ENCODE measurements at places on chromosomes 1 and 21.

DNA sequence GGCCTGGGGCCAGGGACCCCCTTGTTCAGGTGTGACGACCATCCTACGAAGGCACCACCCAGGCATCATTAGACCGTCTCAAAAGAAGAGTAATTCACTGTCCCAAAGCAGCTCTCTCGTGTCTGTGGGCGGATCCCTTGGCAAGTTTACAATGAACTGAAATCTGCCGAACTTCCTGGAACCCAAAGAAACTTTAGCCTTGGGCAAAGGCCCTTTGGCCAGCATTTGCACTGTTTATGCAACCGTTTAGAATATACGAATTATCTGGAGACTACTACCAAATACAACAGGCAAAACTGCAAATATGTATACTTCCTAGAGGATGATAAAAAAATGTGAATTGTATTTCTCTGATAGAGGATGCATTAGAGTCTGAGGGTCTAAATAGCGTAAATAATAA lies 1.4 kb upstream of the SOD1 start:
- DNase-seq, result no peak

DNA sequence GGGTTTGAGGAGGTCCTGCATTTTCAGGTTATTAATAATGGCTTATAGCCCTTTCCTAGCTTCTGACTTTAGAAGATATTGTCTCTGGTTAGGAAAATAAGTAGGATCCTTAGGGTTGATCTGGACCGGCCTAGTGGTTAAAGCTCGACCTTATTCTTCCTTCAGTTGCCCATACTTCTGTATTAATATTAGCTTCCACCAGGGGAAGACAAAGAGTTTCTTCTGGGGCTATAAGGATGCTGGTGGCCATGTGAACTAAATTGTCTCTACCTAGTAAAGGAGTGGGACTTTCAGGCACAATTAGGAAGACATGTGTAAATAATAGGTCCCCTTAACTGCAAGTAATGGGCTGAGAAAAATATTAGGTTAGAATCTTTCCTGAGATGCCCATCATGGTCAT lies 20.6 kb upstream of the FCGR2A start:
- no peak for DNase-seq

GRCh38 chr1:116762781-116763115 lies 8.5 kb downstream of the CD2 start:
- no peak for DNase-seq

DNA sequence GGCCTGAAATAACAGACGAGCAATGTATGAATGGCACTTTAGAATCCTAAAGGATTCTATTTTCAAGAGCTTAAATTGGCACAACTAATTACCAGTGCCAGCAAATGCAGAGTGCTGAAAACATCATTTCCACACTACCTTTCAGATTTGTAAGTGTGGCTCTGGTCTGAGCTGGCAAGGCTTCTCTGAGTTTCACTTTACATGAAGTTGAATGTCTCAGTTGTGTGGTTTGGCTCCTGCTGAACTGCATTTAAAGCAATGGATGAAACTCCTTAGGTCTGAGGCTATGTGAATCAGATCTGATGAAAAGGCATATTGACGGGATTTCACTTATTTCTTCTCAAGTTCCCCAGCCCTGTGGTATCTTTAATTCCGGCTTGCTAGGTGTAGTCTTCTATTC lies 114.8 kb upstream of the PTGFR start:
- no peak for DNase-seq

Data from activated CD4-positive, alpha-beta T cell treated with anti-CD3 and anti-CD28 coated beads, Interleukin-2, amount 50 U/mL, for 1 hour (primary cell).